ENCODE measurements at places on chromosomes 16 and 17.

DNA sequence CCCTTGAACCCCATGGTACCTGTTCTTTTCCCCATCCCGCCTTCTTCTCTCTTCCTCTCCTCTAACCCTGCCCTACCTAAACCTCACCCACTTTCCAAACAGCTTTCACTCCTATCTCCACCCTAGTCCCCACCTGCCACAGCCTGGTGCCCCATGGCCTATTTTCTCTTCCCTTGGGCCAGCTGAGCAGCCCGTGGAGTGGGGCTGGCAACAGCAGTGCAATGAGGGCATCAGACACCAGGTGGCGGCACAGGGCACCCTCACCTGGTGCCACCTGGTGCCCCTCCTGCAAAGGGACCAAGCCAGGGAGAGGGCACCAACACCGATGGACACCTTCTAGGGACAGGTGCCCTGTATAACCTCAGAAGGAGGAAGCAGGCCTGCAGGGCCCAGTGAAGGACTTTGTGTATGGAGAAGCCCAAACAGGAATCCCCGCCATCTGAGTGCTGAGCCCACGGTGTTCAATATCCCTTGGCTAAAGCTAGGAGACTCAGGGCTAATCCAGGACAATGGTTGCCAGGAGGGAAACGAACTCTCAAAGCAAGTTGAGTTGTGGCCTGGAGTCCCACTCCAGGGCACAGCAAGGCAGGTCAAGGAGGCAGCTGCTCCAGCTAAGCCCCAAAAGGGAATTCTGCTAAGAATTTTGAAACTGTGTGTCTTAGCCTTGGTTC lies 4.0 kb upstream of the ABCC3 start:
- peak; percentile 53 for DNase-seq
- H3K4me3 ChIP-seq: no peak overlapping the region

GRCh38 chr16:66388350-66389139 lies 22.1 kb downstream of the CDH5 start:
- no peak for DNase-seq
- H3K36me3 ChIP-seq: peaks cover 4% of the 10 kb centered on the region
- peaks cover 6% of the 10 kb centered on the region for H3K27me3 ChIP-seq

GRCh38 chr16:22296225-22297113 lies 740 bp upstream of the POLR3E start:
- peak overlapping the region; percentile 77 for H3K27ac ChIP-seq
- peaks cover 20% of the 10 kb centered on the region for H3K27me3 ChIP-seq
- peaks cover 5% of the 10 kb centered on the region for H3K36me3 ChIP-seq
- H3K4me3 ChIP-seq: peak overlapping the region; percentile 95
- H3K4me1 ChIP-seq: peaks cover 19% of the 10 kb centered on the region

- H3K27ac ChIP-seq: no peak overlapping the region
- DNase-seq: no peak
- H3K4me1 ChIP-seq: peaks cover 4% of the 10 kb centered on the region
- H3K36me3 ChIP-seq: no peaks in the 10 kb centered on the region
- no peak overlapping the region for H3K4me3 ChIP-seq
- peaks cover 4% of the 10 kb centered on the region for H3K27me3 ChIP-seq
Observed at GRCh38 chr17:11503308-11504035, 94.8 kb upstream of the DNAH9 start.

DNA sequence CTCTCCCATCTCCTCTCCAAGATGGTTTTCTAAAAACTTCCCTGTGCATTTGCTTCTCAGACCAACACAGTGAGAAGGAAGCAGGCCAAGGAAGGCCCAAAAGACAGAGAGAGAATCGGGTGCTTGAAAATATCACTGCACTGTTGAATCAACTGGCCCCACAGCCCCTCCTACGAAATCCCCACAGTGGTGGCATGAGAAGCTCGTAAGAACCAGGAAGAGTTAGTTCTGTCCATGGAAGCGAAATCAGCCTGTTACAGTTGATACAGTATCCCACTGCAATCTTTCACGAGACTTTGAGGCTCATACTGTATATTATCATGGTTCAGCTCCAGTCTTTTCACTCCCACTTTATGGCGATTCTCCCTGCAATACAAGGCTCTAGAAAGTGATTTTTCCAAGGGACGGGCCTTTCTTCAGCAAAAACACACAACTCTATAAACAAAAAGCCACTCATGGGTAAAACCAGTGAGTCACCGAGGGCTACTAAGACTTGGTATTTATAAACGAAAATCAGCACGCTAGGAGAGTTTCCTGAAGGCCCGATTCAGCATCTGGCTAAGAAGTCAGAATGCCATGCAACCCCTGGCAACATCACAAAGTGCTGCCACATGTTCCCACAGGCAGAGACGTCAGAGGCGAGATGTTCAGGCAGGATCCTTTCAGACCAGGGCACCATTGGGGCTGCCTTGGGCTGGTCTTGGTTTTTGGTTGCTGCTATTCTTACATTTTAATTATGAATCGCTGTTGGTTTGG lies 185.7 kb downstream of the IRX5 start:
- no peak overlapping the region for H3K27ac ChIP-seq
- H3K4me3 ChIP-seq: no peak overlapping the region
- DNase-seq: no peak
- peaks cover 15% of the 10 kb centered on the region for H3K27me3 ChIP-seq

DNA sequence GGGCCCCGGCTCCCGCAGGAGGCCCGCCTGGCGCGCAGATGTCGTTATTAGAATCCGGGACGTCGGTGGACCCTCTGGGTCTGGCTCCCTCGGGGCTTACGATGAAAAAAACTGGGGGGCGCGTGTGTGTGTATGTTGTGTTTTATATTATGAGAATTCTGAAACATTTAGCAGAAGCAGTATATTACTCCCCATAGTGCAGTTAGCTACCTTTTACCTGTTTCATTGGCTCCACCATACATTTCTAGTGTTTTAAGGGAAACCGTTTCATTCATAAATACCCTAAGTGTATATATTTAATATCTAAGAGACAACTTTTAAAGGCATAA lies 486 bp upstream of the DNAJA2 start:
- peak overlapping the region; percentile 96 for H3K27ac ChIP-seq
- H3K27me3 ChIP-seq: peaks cover 3% of the 10 kb centered on the region
- peaks cover 29% of the 10 kb centered on the region for H3K4me1 ChIP-seq
- peak overlapping the region; percentile 88 for H3K4me3 ChIP-seq
- H3K36me3 ChIP-seq: no peaks in the 10 kb centered on the region

GRCh38 chr16:66342294-66342900 lies 24.1 kb upstream of the CDH5 start:
- no peak overlapping the region for H3K4me3 ChIP-seq
- no peak overlapping the region for H3K27ac ChIP-seq
- peaks cover 24% of the 10 kb centered on the region for H3K36me3 ChIP-seq
- H3K27me3 ChIP-seq: peaks cover 7% of the 10 kb centered on the region
- H3K4me1 ChIP-seq: peaks cover 4% of the 10 kb centered on the region

GRCh38 chr17:46878055-46878454 lies 26.7 kb downstream of the WNT9B start:
- H3K4me3 ChIP-seq: no peak overlapping the region
- H3K4me1 ChIP-seq: peaks cover 3% of the 10 kb centered on the region
- no peak for DNase-seq
- H3K27ac ChIP-seq: no peak overlapping the region
